Activated CD4-positive, alpha-beta T cell treated with anti-CD3 and anti-CD28 coated beads, Interleukin-10, Interleukin-2, amounts not matched to agents 100 ng/mL and 50 ng/mL, durations not matched to agents 16 hours and 8 hours (primary cell): ENCODE measurements at places on chromosomes 5 and 9.
A peak's percentile ranks its signal among the peaks of the same experiment; 100 is the strongest.

- no peak for DNase-seq
Measured at GRCh38 chr5:123505633-123506032, 6.3 kb upstream of the CSNK1G3 start.

- DNase-seq = no peak
Measured at GRCh38 chr5:58348996-58349728, 110.7 kb downstream of the PLK2 start.

DNA sequence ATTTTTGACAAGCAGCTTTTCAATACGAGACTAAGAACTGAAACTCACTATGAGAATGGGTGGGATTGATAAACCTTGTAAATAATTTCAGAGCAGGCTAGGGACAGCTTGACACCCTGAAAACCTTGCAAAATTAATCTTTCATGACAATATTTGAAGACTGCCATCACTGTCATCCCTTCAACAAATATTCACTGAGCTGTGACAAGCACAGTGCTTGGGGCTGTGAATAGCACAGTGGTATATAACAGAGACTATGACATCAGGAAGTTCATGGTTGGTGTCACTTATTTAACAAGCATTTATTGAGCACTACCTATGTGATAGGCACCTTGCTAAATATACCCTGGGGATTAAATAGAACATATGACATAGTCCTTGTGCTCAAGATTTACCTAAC is 741.0 kb upstream of the RIOK2 start:
- no peak for DNase-seq

- no peak for DNase-seq
Measured at GRCh38 chr9:80157561-80157983, 585.8 kb downstream of the TLE4 start.

DNA sequence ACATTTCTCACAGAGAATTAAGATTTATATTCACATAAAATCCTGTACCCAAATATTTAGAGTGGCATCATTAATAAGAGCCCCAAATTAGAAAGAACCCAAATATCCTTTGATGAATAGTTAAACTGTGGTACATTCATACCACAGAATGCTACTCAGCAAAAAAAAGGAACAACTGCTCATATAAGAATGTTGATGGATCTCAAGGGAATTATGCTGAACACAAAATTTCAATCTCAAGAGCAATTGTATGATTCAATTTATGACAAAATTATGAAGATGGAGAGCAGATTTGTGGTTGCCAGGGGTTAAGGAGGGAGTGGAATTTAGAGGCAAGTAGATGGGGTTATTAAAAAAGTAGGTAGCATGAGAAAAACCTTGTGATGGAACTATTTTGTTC is 4.5 kb upstream of the PAIP1 start:
- no peak for DNase-seq

- no peak for DNase-seq
Measured at GRCh38 chr5:167296661-167297060, 994.8 kb upstream of the WWC1 start.

GRCh38 chr5:181052672-181053487 is 12.8 kb downstream of the BTNL9 start:
- no peak for DNase-seq

DNA sequence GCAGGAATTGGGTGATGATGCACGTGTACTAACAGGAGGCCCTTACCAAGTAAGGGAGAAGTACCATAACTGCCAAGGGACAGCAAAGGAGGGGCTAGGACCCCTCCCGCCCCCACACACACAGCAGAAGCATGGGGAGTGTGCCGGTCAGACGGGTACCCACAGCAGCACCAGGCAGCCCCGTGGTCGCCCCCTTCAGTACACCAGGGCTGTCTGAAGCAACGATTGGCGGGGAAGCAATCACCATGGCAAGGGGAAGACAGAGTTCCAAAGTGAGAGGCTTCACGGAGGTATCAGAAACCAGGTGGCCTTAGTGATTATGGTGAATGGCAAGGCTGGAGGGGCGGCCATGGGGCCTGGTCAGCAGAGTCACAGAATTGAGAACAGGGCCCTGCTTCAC is 72.2 kb downstream of the CAMSAP1 start:
- no peak for DNase-seq

DNA sequence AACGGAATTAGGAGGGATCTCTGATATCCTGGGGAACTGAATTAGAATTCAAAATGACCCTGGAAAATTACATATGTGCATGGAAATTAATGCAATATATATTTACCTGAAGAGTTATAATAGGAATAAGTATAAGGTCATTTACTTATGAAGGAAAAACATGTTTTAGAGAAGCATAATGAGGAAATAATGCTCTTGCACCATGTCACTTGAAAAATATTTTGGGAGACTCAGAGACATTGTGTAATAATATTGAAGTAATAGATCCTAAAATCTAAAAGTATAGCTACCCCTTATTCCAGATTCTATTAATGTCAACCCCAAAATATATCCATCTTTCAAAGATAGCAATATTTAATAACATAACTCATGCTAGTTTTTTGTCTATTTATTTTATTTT is 28.4 kb downstream of the SPZ1 start:
- no peak for DNase-seq

- no peak for DNase-seq
Measured at GRCh38 chr5:116887104-116887503, 312.5 kb upstream of the SEMA6A start.

DNA sequence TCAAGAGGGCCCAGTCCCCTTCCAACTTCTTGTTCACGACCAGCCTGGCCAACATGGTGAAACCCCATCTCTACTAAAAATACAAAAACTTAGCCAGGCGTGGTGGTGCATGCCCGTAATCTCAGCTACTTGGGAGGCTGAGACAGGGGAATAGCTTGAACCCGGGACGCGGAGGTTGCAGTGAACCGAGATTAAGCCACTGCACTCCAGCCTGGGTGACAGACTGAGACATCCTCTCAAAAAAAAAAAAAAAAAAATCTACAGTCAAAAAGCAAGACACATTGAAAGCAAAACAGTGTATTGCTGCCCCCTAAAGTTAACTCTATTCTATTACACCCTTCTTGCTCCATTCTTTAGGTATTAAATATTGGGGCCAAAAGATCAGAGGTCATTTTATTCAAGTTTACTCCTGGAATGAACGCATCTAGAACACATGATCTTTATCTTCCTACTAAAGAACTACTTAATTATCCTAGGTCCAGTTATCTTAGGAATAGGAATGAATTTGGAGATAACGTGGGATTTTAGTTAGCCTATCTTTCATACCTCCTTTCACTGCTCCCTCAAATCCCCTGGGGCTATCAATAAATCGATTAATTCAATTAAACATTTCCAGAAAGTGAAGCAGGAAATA is 2.4 kb downstream of the ATG12 start:
- DNase-seq = peak; percentile 78

DNA sequence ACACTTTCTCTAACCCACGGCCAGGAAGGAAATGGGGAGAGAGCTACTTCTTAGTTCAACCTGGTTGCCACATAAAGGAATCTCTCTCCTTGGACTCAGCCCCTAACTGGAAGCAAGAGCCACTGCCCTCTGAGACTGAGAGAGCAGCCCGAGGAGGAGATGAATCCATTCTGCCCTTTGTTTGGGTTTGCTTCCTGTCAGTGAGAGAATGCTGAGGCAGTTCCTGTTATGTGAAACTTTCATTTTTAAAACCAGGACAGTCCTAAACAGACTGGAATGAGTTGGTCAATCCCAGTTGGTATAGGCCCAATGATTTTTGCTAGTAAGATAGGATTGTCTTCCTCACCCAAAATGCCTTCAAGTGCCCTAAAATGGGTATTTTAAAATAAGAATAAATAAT is 205.1 kb downstream of the NTRK2 start:
- peak; percentile 26 for DNase-seq

DNA sequence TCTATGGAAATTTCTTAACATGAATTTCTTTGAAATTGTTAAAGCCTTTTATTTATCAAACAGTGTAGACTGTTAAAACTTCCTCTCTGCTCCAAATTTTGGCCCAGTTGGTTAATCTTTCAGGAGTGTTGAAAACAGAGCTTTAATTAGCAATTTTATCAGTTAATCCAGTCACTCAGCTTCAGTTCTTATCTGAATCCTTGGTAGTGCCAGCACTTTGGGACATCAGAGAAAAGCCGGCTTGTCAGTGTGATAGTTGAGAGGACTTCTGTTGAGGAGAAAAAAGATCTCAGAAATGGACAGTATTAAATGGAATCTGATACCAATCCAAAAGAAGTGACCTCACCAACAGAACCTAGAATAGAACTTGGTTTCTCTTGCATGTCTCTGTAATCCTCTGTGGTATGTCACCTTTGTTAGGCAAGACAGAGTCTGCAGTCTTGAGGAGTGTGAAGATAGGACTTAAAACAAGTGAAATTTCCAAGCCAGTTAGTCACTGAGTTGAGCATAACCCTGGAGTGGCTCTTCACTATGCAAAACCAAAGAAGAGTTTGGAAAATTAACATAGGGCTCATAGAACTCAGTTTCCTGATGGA is 251.8 kb downstream of the NNT start:
- no peak for DNase-seq

DNA sequence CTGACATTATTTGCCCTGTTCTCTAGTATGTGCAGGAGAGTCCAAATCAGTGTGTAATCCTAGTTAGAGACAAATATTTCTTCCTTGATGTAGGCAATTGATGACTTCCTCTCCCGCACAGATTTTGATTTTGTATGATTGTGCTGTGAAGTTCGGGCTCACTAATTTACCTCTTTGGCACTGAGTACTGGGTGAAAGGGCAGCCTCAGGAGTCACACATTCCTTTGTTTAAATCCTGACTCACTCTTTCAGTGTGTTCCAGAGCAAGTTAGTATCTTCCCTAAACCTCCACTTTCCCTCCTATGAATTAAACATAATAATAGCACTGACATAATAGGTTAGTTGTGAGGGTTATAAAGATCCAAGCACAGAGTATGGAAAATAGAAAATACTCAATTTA is 269.7 kb downstream of the ISL1 start:
- no peak for DNase-seq

GRCh38 chr9:85142968-85143367 is 473.4 kb downstream of the NTRK2 start:
- DNase-seq = peak; percentile 9

DNA sequence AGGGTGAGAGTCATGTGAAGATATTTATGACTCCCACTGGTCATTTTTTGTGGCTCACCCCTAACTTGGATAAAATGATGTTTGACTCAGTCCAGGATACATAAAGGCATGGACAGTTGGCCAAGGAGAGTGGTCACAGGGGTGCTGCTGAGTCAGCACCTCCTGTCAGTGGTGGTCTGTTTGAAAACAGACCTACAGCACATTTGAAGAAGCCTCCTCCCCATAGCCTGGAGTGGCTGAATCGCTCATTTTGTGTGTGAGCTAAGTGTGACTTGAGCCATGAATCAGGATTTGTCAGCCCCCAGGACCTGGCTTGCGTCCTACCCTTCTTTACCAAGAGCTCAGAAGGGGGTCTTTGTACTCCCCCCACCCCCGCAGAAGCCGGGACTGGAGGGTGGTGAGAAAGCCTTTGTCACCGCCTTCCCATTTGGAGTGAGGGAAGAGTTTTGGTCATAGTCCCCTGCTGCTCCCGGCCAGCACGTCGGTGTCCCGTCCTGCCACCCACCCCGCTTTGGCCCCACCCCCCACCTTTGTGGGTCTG is 35.6 kb downstream of the TRIO start:
- DNase-seq = no peak

- no peak for DNase-seq
Measured at GRCh38 chr5:149708981-149709594, 21.0 kb upstream of the PPARGC1B start.

GRCh38 chr5:1315709-1316587 is 21.1 kb upstream of the TERT start:
- peak; percentile 90 for DNase-seq

DNA sequence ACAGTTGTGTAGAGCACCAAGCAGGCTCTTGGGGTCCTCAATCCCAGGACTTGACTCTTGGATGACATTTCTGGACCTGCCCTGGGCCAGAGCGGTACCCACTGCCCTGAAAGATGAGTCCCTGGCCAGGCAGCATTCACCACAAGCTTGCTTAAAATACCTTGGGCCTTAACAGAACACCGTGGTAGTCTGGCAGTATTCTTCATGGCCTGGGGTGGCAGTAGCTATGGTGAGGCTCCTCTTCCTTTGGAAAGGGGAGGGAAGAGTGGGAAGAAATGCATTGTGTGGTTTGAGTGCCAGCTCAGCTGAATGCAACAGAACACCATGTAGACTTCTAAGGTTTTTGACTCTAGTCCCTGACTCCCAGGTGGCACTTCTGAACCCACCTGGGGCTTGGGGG is 29.4 kb upstream of the IRGM start:
- no peak for DNase-seq

GRCh38 chr5:128353441-128354107 is 184.5 kb downstream of the FBN2 start:
- no peak for DNase-seq

- DNase-seq = no peak
Measured at GRCh38 chr5:26894719-26895263, 143.6 kb downstream of the CDH9 start.

GRCh38 chr9:85858056-85858750 is 82.7 kb upstream of the NAA35 start:
- no peak for DNase-seq

- DNase-seq = no peak
Measured at GRCh38 chr5:151171529-151171928, 13.9 kb upstream of the ANXA6 start.

DNA sequence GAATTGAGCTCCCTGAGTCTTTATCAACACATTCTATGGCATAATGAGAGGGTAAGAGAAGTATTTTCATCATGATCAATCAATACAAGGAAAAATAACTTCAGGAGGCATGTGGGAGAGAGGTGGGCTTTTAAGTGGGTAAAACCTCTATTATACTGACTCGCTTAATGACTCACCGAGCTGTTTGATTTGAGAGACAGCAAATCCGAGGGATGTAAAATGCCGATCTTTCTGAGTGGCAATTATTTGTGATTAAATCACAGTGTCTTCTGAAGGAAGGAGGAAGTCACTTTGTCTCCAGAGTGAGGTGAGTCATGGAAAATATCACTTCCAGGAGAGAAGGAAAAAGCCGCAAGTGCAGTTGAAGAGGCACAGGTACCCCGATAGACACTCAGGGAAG is 320.4 kb downstream of the DRD1 start:
- no peak for DNase-seq

GRCh38 chr9:4596165-4596922 is 65.8 kb upstream of the PLPP6 start:
- peak; percentile 36 for DNase-seq

DNA sequence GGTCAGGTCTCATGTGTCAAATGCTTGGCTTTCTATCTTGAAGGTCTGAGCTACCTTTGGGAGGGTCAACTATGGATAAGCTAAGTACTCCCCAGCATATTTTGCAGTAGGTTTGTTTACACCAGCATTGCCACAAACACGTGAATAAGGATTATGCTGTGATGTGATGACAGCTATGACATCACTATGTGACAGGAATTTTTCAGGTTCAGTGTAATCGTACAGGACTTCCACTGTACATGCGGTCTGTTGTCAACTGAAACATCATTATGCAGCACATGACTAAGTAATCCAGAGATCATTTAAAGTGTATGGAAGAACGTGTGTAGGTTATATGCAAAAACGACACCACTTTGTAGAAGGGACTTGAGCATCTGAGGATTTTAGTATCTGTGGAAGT is 104.0 kb downstream of the FSTL4 start:
- no peak for DNase-seq

DNA sequence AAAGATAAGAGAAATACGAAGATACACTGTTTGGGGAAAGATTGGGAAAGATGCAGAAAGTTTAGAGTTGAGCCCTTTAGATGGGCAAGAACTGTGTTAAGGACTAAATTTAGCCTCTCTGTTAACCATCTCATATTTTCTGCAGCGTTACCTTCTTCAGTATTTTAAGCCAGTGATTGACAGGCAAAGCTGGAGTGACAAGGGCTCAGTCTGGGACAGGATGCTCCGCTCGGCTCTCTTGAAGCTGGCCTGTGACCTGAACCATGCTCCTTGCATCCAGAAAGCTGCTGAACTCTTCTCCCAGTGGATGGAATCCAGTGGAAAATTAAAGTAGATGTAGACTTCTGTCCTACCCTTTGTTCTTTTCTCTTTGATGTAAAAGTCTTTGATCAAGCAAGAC is 26.4 kb upstream of the LNPEP start:
- DNase-seq = no peak
